Suprapubic skin (tissue), 4 donors: ENCODE measurements at places on chromosomes 1 and 21. TPM values are rescaled to one million over a fixed set of nuclear protein-coding genes. Genes with fewer than 3 reads are reported as not detected.

Gene C1QC
- 31.9 TPM for total RNA-seq

- H3K27ac ChIP-seq = no peak overlapping the region
- no peaks in the 10 kb centered on the region for H3K36me3 ChIP-seq
- H3K4me1 ChIP-seq = no peaks in the 10 kb centered on the region
- no peak overlapping the region for H3K4me3 ChIP-seq
- no peak for DNase-seq
- H3K27me3 ChIP-seq = no peaks in the 10 kb centered on the region
These were observed 422.6 kb downstream of the AMY1C start for GRCh38 chr1:104172243-104172681.

GRCh38 chr1:153456396-153456795 lies 4.1 kb downstream of the S100A7 start:
- no peak overlapping the region for H3K27ac ChIP-seq
- peaks cover 7% of the 10 kb centered on the region for H3K27me3 ChIP-seq
- no peak overlapping the region for H3K4me3 ChIP-seq
- no peaks in the 10 kb centered on the region for H3K36me3 ChIP-seq
- DNase-seq = no peak

Gene OR2L5
- total RNA-seq = not detected

Gene TCP10L
- not detected for total RNA-seq

Gene MTARC1
- total RNA-seq = 2.1 TPM

DNA sequence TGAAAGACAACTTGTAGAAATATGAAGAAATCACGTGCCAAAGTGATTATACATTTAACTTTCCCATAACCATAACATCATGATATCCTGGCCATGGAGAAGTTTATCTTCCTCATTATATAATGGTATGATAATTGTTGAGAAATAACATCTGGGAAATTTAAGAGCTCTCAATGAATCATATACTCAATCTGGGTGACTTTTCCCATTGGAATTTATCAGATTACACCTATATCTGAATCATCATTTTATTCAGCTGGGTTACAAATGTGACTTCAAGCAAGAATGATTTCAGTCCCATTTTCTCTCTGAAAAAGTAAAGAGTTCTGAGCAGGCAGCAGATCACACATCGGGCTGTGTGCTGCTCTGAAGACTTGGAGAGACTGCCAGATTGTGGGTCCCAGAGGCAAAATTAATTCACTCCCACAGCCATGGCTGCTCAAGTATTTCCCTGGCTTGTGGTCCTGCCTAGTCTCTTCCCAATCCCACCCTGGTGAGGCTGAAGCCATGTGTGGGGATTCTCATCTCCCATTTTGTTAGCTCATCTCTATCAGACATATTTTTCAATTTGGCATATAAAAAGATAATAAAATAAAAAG lies 278.0 kb downstream of the MRPL39 start:
- no peak for DNase-seq
- H3K27me3 ChIP-seq = no peaks in the 10 kb centered on the region
- H3K36me3 ChIP-seq = no peaks in the 10 kb centered on the region
- no peak overlapping the region for H3K4me3 ChIP-seq
- H3K27ac ChIP-seq = no peak overlapping the region
- no peaks in the 10 kb centered on the region for H3K4me1 ChIP-seq
